Activated CD8-positive, alpha-beta memory T cell treated with anti-CD3 and anti-CD28 coated beads, Interleukin-2, amount 50 U/mL, for 48 hours (primary cell): ENCODE measurements at places on chromosomes 5 and 9.

GRCh38 chr5:119752921-119753886, 123.8 kb downstream of the FAM170A start:
- no peak for DNase-seq

GRCh38 chr5:5380298-5380697, 42.2 kb upstream of the ICE1 start:
- no peak for DNase-seq

GRCh38 chr5:156906807-156907206, 56.2 kb downstream of the TIMD4 start:
- DNase-seq = no peak

DNA sequence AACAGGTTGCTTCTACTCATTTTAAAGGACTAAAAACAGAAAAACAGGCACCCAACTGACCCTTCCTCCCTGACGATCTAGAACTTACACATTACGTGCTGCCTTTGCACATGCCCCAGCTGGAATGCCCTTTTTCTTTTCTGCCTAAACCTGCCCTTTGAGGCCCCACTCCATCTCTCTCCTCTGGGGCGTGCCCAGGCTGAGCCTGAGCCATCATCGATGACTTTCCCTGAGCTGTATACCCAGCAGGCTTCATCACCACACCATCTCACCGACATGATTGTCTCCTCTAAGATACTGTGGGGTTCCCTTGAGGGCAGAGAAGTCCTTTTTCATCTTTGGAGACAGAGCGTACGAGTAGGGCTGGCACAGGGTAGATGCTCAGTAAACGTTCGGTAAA, 24.1 kb upstream of the GABBR2 start:
- DNase-seq = no peak

DNA sequence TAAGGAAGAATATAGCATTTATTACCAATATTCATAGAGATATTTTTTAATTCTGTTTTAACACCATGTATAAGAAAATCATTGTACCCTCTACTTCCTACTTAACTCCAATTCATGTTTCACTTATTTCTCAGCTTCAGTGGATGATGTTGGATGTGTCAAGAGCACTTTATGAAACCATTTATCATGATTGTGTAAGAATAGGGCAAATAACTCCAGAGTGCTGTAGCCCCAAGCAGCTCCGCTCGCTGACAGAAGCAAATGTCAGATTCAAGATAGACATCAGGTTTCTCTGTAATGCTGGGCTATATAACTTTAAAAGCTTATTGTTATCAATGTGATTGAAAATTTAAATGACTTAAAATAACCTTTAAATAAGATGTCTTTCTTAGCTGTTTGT, 50.4 kb downstream of the MAST4 start:
- no peak for DNase-seq

GRCh38 chr5:98961665-98962344, 33.0 kb upstream of the CHD1 start:
- DNase-seq = no peak
